ENCODE measurements at places on chromosomes 12 and 14.

DNA sequence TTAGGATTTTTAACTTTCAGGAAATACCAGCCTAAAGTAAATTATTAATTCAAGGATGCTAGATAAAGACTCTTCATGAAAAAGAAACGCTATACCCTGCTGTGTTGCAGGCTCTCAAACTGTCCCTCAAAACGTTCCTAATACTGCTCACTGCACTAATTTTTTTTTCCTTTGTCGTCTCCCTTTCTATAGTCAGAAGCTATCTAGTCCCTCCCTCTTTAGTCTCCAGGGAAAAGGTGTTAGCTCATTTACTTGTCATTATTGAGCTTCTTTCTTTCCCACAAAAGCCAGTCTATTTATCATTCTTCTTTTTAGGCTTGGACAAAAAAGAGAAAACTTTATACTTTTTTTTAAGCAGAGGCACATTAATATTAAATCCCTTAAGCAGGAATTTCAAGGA is 30.3 kb upstream of the INSM2 start:
- DNase-seq, result no peak

DNA sequence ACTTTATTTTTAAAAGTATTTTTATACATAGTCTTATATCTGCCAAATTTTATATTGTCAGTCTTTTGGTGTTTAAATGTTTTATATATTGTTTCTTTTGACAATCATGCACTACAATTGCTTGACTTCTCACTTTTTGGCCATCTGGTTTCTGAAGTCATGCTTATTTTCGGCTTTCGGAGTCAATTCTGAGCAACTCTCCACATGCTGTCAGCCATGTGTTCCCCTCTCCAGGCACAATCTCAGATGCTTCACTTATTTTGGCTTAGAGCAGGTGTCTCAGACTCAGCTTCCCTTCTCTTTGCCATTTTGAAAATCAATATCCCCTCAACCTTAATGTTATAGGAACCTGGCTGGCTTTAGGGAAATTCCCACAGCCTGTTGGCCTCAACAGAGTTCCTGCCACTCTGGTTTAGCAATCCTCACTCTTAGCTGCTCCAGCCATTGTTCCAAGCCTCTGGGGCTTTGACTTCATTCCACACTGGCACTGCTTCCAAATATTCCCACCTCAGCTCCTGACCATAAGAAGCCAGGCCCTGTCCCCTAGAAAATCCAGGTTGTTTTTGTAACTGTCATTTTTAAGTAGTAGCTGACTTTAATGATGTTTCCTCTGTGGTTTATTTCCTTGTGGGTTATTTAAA is 125.5 kb upstream of the FAR2 start:
- DNase-seq, result no peak

- DNase-seq, result no peak
Measured at GRCh38 chr14:96184737-96185136, 19.9 kb upstream of the BDKRB2 start.

GRCh38 chr12:54139019-54139418 is 49.8 kb downstream of the SMUG1 start:
- DNase-seq, result no peak

DNA sequence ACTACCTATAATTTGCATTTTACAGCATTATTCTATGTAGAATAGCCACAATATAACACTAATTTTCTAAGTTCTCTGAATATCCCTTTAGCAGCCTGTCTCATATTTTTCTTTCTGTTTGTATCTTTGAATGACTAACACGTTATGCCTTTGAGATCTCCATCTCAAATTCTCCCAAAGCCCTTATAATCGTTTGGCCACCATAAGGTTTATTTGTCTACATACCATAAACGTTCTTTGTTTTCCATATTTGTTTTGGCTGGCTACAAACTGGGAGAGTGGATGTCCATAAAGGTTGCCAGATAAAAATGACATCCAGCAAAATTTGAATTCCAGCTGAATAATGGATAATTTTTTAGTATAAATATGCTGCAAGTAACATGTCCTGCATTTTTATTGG is 203.7 kb downstream of the STXBP6 start:
- no peak for DNase-seq

DNA sequence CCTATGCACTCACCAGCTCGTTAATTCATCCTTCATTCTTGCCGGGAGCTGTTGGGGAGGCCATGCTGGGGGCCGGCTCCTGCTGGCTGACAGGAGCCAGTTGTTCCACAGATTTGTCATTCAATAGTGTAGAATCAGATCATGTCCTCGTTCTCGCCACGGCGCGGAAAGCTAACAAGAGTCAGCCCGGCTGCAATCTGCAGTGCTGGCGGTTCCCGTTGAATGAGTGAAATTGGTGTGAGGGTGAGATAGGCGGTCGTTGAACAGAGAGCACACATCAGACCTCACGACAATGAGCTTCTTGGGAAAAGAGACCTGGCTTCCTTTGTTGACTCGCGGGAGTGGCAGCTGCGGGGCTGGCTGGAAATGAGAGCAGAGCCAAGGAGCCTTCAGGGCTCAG is 57.5 kb downstream of the KIF26A start:
- DNase-seq, result no peak

- DNase-seq, result no peak
Measured at GRCh38 chr12:71799106-71799505, 40.5 kb upstream of the TBC1D15 start.

DNA sequence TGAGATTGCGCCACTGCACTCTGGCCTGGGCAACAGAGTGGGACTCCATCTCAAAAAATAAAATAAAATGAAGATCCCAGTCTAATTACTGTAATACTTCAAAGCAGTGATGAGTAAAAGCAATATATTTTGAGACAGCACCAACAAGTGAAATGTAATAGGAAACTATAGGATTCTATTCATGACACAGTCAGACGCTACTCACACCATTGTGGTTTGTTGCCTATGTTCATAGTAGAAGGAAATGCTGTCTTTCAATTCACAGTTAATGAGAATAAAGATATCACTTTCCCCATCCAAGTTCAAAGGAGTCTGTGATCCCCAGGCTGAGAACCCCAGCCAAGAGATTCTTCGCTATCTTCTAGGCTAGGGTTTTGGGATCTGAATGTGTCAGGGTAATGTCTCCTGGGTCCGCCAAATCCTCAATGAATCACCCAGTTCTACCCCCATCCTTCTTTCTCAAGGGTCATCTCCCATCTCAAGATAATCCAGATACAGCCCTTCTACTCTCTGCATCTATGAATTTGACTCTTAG is 16.6 kb upstream of the DTX1 start:
- no peak for DNase-seq

- DNase-seq, result no peak
Measured at GRCh38 chr12:38761636-38762342, 143.6 kb downstream of the CPNE8 start.

DNA sequence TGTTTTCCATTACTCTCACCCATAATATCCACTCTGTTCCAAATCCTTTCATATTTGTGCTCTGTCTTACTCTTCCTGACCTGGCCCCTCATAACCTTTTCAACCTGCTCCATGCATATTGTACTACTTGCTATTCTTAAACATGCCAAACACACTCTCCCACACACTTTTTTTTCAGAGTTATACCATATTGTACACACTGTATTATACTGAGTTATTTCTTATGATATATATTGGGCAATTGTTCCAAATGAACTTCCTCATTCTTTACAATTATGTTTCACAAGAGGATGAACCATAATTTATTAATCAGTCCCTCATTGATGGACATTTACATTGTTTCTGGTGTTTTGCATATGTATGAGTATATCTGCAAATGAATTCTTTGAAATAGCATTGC is 18.5 kb downstream of the ATL1 start:
- no peak for DNase-seq

DNA sequence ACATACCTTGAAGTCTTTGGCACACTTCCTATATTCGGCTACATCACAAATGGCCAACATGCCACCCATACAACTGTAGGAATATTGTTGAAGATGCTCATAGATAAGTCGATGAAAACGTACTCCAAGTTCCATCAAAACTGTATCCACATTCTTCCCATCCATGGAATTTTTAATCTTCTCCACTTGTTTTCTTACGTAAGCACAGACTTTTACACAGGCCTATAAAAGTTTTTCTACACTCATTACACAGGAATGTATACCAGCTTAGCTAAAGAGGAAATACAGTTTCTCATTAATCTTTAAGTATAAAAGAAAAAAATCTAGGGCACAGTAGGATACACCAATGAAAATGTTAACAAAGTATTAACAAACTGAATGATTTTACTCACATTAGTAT is 59.1 kb downstream of the EXOC5 start:
- no peak for DNase-seq
